ENCODE measurements at places on chromosomes 11 and 22.

- DNase-seq = no peak
These were observed 55.4 kb downstream of the PDE2A start for GRCh38 chr11:72618803-72619202.

GRCh38 chr11:92941676-92942571, 27.5 kb upstream of the MTNR1B start:
- no peak for DNase-seq

DNA sequence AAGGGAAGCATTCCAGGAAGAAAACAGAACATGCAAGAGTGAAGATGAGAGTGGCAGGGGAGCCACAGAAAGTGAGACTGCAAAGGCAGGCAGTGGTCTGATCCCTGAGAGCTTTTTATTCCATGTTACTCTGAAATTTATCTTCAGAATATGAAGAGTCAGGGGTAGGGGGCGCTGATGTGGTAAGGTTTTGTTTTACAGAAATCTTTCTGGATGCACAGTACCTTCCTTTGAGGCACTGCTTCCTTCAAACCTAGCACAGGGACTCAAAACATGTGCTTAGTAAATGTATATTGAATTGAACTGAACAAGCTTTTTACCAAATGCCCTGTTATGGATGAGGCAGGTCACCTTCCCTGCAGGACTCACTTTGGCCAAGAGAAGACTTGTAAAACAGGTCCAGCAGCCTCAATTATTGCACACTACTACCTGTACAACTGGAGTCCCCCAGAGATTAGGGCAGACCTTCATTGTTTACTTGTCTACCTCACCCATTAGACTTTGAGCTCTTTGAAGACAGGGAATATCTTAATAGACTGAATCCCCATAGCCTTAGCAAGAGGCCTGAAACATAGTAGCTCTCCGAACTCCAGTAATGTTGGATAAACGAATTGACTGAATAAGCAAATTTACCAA, 2.2 kb downstream of the PAK1 start:
- DNase-seq = no peak

DNA sequence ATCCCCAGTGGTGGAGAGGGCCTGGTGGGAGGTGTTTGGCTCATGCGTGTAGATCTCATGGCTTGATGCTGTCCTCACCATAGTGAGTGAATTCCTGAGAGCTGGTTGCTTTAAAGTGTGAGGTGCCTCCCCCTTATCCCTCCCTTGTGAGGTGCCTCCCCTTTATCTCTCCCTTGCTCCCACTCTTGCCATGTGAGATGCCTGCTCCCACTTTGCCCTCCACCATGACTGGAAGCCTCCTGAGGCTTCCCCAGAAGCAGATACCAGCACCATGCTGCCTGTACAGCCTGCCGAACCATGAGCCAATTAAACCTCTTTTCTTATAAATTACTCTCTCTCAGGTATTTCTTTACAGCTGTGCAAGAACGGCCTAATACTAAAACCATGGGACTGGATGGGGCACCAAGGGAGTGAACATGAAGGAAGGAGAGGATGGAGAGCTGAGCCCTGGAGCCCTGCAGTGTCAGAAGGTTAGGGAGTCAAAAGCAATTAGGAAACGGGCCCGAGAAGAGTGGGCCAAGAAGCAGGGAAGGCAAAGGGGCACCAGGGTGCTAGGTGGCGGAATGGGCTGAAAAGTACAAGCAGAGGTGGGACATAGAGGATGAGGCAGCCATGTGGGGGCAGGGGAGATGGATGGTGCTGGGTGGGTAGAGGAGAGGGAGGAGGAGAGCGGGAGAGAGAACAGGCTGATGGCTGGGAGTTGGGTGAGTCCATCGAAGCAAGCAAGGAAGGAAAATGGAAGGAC, 9.4 kb downstream of the IFITM10 start:
- DNase-seq = no peak

Data from GM06990 (cell line).